Germinal center (tissue), 1 donor: ENCODE measurements at places on chromosomes 7 and 10.
A peak's percentile ranks its signal among the peaks of the same experiment; 100 is the strongest.

DNA sequence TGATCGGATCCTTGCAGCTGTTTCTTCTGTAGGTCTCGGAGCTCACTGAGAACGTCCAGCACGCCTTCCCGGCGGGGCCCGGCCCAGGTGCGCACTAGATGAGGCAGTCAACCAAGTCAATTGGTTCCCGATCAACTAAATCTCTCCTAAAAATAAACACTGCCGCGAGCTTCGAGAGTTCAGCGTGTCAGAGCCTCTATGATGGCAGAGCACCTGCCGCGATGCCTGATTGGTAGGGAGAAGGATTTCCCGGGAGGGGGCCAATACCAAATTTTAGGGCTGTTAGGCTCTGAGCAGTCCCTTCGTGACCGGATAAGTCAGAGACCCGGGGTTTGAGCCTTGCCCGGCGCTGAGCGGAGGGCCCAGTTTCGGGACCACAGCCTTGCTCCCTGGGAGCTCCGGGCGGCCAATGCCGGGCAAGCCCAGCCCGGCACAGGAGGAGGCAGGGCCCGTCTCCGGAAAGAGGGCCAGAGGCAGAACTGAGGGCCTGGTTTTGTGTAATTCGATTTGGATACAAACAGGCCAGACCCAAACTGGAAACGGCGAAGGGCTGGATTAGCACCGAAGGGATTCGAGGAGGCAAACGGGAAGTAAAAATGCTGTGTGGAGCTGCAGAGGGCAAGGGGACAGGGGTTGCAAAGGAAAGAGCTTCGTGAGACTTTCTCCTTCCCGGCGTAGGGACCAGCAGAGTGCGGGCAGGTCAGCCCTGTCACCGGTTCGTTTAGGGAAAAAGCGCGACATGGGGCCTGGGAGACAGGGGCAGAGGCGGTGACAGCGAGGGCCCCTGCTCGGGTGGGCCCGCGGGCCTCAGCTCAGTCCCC lies 569 bp downstream of the SLC26A5 start:
- DNase-seq, result peak; percentile 15

GRCh38 chr7:138880881-138881578 lies 83.0 kb upstream of the ATP6V0A4 start:
- DNase-seq, result no peak

DNA sequence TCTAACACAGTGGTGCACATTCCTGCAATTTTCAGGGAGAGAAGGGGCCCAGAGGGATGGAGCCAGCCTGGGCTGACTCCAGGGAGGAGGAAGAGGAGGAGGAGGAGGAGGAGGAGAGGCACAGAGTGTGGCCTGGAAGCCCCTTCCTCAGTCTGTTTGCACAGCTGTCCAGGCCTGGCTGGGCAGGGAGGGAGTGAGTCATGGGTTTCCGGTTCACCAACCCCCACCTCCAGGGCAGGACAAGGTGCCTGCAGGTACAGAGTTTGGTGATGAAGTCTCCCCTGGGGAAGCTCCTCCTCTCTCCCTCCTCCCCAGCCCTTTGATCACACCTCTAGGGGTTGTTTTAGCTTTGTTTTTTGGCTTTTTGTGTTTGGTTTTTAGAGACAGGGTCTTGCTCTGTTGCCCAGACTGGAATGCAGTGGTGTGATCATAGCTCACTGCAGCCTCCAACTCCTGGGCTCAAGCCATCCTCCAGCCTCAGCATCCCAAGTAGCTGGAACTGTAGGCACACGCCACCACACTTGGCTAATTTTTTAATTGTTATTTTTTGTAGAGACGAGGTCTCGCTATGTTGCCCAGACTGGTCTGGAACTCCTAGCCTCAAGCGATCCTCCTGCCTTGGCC lies 77.5 kb upstream of the CUX1 start:
- no peak for DNase-seq

GRCh38 chr10:7438196-7438986 lies 27.6 kb upstream of the SFMBT2 start:
- no peak for DNase-seq

DNA sequence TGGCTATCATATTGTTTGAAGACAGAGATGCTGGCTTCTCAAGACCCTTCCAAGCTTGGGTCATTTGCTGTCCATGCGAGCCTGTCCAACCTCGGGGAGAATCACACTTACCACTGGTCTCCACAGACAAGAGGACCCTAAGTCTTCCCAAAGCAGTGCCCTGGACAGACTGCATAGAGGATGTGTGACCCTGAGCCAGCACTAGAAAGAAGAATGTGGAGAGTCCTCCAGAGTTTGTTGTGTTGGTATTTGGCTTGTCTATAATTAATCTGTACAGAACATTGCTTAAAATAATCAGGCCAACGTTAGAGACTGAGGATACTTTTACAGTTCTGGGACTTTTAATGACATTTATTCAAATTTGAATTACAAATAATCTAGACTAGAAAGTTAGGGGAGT lies 212.7 kb downstream of the TMEM178B start:
- DNase-seq, result no peak

DNA sequence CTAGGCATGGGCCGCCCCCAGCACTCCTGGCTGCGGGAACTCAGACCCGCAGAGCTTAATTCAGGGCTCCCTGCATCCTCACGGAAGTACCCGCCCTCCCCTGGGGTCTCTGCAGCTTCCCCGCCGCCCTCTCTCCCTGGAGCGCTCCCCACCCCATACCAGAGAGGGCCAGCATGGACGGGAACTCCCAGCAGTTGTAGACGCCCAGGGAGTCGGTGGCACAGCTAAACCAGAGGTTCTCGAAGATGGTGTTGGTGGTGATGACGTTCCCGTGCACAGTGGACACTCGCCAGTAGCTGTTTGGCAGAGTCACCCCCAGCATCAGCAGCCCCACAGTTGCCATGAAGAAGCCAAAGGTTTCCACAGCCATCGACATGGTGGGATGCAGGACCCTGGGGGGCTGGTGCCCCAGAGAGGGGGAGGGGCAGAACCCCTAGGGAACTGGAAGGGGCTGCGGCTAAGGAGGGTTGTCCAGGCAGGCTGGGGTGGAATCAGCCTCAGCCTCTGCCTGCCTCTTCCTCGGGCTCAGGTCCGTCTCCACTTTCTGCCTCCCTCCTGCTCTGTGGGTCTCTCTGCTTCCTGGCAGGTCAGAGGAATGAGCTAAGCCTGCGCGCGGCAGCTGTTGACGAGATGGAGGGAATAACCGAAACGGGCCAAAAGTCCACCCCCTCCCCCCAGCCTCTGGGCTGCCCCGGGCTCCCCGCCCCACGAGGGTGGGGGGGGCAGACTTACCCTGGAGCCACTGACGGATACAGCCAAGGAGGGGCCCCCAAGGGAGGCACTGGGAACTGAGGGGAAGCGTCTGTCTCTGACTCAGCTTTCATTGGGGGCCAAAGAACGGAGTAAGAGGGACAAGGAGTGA lies at the start of gene CLDN15:
Gene CLDN15 (minus strand): TSS at position 597 of the 862 bp plus-strand sequence. CDS start 221 bp downstream, at position 376.
- DNase-seq, result no peak

GRCh38 chr7:43204081-43204480 lies 91.6 kb downstream of the HECW1 start:
- no peak for DNase-seq

GRCh38 chr7:25486656-25487055 lies 258.4 kb upstream of the NPVF start:
- no peak for DNase-seq

DNA sequence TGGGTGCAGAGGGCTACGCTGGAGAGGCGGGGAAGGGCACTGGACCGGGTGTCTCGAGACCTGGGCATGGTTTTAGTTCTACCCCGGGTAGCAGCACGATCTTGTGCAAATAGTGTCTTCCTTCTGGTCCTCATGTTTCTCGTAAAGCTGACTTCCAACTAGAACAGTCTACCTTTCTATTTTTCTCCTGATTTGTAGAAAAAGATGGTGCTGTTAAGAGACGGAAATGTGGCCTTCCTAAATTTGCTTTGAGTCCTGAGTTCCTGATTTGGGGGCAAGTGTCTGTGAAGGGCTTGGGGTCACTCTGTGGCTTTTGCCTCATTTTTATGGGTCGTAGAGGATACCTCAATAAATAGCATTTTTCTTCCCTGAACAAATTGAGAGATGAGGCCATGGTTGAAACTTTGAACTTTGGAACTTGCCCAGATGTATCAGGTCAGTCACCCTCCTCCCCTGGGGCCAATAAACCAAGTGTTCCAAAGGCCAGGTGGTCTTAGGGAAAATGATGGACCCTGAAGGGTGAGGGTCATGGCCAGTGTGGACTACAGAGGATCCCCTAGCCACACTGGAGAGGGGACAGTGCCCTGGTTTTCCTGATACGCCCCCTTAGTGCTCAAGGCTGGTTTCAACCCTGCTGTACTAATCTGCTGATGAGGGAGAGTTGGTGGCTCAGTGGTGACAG lies 45.2 kb downstream of the GRK5 start:
- DNase-seq, result no peak

DNA sequence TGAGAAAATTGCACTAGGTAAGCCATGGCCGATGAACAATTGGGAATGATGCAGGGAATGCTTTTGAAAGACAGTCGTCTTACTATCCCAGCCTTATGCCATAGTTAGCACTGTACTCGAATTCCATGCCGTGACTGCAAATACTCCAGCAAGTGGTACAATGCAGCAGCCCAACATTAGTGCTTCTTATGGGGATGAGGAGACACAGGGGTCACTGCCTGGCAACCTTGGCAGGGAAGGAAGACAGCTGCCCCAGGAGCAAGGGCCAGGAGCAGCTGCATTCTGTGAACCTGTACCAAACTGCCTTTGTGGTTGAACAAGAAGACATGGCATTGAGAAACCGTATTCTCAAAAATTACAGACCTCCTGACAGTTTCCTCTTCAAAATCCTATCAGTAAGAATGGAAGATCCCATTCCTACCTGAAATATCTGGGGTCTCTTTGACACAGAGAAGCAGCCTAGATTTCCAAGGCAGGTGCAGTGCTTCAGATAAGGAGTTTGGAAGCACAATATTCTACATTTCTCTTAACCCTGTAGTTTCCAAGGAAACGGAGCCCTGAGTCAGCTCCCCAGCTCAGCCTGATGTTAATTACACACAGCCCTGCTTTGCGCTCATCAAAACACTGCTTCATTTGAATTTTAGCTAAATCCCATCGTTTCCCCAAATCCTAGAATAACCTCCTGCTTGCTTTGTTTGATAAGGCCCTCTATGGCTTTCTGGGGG lies 49.0 kb upstream of the FRMD4A start:
- DNase-seq, result no peak

DNA sequence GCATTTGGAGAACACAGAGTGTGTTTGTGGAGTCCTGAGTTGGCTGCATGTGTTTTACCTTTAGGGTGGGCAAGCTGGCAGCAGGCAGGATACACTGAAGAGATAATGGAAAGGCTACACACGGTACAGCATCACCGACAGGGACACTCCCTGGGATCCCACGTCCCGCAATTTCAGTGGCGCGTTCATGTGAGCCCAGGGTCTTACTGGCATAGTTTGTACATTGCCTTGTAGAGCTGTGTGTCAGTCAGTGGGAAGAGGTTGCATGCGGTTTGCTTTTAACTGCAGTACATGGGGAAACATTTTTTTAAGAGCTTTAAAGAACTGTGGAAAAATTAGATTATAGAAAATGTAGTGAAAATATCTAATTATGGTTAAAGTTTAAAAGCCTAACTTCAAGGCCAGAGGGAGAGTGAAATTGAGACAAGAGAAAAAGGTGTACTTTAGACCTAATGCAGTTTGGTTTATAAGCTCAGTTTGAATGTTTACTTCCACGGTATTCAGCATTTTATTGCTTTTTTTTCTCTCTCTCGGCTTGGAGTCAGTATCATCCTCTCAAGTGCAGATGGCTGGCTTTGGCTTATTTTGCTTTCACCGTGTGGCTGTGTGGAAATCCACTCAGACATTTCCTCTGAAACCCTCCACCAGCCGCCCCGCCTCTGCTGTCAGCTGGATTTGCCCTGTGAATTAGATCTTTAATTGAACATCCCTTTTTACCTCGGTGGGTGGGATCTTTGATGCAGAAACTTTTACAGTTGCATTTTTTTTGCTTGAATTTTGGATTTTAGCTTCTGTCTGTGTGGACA lies 364.2 kb upstream of the COBL start:
- no peak for DNase-seq

GRCh38 chr10:13930120-13930519 lies 343.4 kb downstream of the PRPF18 start:
- DNase-seq, result no peak

DNA sequence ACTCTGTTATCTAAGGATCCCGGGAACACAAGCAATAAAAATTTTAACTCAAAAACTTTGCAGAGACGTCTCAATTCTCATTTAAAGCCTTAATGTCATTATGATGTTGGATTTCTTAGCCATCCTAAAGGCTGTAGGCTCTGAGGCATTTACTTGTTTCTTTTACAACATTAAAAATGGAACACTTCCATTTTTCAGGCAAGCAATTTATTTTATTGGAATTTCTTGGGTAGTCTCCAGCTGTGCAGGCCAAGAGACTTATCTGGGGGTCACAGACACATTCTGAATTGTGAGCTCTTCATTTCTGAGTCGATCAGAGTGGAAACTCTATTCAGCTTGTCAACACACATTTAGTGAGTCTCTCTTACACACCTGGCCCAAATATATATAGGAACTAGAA lies 48.0 kb upstream of the KIF5B start:
- DNase-seq, result no peak

GRCh38 chr10:85317827-85318226 lies 989.4 kb downstream of the CCSER2 start:
- no peak for DNase-seq
